ENCODE measurements at places on chromosomes 16 and 17.

DNA sequence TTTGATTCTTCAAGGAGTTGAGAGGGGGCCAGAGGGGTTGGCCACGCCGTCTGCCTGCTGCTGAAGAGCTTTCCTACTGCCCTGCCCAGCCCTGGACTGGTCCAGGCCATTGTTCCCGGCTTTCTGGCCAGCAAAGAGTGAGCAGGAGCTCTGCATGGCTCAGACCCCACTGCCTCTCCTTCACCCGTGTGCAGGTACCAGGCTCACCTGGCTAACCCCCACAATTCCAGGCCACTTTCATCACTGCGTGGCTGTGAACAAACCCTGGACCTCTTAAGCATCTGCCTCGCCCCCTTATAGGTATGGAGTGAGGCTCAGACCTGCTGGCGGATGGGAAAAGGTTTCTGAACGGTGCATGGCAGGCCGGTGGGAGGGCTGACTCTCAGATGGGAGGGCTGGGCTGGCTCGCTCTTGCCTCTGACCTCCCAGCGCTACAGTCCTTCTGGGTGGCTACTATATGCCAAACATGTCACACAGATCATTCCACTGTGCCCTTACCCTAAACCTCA is 8.9 kb downstream of the ZNF319 start:
- DNase-seq, result no peak

GRCh38 chr16:87604634-87605111 is 2.4 kb downstream of the JPH3 start:
- DNase-seq, result no peak

DNA sequence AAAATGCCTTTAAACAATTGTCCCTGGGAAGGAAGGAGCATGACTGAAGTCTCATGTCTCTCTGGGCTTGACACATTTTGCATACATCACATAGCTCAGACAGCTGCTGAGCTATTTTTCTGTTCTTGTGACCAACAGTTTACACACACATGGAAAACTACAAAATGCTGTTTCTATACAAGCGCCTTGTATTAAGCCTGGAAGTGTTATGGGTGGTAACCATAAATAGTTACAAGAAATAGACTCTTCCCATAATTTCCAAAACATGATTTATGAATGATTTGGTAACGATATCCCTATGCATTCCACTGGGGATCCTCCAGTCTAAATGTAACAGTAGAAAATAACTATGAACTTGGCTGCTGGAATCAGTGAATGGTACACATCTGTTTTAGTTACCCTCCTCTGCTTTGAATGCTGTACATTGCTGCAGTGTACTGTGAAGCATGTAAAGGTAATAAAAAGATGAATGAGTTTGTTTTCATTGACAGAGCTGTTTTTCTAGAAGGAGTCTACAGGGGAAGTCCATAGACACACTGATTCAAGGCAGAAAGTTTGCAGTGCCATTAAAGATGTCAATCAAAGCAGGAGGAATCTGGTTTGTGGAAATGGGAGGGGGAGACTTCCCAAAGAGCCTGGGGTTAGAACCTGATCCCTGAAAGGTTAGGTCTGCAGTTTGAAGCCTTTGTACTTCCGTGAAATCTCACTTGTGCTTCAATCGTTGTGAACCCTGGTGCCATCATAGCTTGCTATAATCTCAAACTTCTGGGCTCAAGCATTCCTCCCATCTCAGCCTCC is 5.0 kb downstream of the ACSF2 start:
- DNase-seq, result no peak

GRCh38 chr17:41907185-41907556 is 11.6 kb downstream of the ACLY start:
- no peak for DNase-seq

GRCh38 chr16:82260212-82260795 is 90.3 kb upstream of the MPHOSPH6 start:
- no peak for DNase-seq

- DNase-seq, result no peak
Observed at GRCh38 chr17:17004251-17004996, 32.5 kb upstream of the TNFRSF13B start.

Measured in activated CD4-positive, alpha-beta memory T cell treated with anti-CD3 and anti-CD28 coated beads for 36 hours (primary cell).